Germinal center (tissue), 1 donor: ENCODE measurements at places on chromosomes 6 and 20.
A peak's percentile ranks its signal among the peaks of the same experiment; 100 is the strongest.

DNA sequence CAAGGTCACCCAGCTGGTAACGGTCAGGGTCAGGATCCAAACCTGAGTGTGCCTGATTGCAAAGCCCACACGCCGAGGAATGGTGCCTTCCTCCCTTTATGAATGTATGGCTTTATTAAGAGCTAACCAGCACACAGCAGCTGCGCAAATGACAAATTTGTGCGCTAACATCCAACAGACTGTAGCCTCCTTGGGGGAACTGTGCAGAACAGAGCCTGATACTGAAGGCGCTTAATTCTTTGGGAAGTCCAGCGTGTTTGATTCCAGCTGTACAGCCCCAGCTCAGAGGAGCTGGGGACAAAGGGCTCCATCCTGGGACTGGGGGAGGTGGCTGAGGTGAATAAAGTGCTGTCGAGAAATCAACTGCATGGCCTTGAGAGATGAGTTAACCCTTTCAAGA is 75.7 kb upstream of the JARID2 start:
- DNase-seq = no peak

GRCh38 chr6:82182756-82183155 is 64.8 kb downstream of the IBTK start:
- no peak for DNase-seq

GRCh38 chr6:71706523-71706922 is 179.8 kb upstream of the RIMS1 start:
- DNase-seq = no peak

- DNase-seq = no peak
Observed at GRCh38 chr6:167832497-167833395, 6.0 kb downstream of the AFDN start.

- no peak for DNase-seq
Observed at GRCh38 chr6:104017410-104018381, 842.0 kb downstream of the HACE1 start.

DNA sequence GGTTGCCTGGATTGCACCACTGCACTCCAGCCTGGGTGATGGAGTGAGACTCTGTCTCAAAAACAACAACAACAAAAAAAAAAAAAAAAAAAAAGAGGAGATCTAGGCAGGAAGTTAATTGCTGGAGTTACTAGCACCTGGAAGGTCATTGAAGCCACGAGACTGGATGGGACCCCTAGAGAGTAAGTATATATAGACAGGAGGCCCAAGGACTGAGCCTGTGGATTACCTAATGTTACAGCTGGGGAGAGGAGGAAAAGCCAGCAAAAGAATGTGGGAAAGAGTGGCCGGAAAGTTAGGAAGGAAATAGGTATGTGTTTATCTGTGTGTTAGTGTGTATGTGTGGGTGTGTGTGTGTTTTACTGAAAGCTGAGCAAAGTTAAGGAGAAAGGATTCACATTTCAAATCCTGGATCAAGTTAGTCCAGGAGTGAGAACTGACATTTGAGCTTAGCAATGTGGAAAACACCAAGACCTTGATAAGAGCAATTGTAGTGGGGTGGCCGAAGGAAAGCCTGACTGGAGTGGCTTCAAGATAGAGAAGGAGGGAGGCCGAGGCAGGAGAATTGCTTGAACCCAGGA is 38.4 kb downstream of the ANKRD6 start:
- DNase-seq = no peak

DNA sequence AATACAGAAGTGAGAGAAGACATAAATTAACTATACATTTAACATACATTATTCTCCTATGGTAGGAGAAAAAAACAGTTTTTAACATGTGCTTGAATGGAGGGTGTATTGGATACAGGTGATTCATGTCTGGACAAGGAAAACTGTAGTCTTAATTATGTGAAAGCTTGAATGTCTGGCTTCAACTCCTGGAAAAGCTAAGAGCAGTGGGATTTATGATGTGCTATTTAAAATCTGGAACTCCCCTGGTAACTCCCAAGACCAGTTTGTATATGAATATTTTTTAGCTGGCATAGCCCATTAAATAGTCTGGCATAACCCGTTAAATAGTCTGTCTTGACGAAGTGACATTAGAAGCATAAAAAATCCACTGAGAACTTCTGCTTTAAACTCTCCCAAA is 410.0 kb upstream of the PTCHD4 start:
- DNase-seq = no peak

DNA sequence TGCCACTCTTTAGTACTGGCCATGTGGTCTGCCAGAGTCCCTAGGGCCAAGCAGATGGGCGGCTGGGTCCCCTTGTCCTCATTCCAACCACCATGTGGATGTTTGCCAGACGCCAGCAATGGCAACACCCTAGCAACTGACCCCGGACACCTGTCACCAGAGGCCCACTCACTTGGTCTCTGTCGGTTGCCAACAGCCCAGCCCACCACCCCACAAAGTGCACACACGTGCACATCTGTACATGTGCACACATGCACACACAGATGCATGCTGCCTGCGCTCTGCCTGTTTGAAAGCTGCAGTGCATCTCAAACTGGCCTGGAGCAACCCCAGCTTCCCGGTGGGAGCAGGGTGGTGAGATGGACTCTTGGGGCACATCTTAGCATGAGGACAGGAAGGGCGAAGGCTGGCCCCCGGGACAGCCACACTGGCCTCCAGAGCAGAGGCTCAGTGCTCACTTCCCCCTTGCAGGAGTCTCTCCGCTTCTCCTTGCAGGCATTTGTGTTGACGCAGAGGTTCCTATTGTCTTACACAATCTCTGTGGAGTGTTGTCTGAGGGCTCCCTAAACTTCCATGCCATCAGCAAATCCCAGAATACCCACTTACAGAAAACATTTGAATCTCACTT is 54.0 kb downstream of the PSMG4 start:
- no peak for DNase-seq

GRCh38 chr6:20791944-20792343 is 257.7 kb downstream of the CDKAL1 start:
- no peak for DNase-seq

DNA sequence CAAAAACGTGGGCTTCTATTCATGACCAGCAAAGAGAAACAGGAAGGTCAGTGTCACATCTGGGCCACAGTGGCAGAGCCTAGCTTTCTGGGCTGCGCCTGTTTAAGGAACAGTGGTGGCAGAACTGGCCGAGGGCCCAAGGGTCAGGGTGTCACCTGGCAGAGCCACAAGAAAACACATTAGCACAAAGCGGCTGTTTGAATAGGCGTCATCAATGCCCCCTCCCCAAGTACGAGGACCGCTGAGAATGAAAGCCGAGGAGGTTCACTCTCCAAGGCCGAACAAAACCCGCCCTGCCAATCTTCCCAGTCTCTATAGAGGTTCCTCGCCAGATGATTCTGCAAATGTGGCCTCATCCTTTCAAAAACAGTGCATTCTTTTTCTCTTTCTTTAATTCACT is 125.2 kb upstream of the TRAF3IP2 start:
- DNase-seq = no peak

GRCh38 chr6:27159725-27160124 is 87.8 kb upstream of the PRSS16 start:
- no peak for DNase-seq

DNA sequence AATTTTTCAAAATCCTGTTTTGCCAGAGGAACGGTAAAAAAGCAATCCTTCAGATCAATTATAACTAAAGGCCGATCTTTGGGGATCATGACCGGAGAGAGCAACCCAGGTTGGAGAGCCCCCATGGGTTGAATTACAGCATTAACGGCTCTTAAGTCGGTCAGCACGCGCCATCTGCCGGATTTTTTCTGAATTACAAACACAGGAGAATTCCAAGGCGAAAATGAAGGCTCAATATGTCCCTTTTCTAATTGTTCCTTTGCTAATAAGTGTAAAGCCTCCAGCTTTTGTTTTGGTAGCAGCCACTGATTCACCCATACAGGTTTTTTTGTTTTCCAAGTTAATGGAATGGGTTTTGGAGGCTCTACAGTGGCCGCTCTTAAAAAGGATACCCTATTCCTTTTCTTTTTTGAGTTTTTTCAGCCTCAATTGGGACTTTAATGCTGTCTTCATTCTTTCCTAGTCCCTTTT is 16.9 kb upstream of the PTCRA start:
- peak; percentile 26 for DNase-seq

- DNase-seq = no peak
Observed at GRCh38 chr6:41150671-41151070, 3.5 kb downstream of the TREML1 start.

DNA sequence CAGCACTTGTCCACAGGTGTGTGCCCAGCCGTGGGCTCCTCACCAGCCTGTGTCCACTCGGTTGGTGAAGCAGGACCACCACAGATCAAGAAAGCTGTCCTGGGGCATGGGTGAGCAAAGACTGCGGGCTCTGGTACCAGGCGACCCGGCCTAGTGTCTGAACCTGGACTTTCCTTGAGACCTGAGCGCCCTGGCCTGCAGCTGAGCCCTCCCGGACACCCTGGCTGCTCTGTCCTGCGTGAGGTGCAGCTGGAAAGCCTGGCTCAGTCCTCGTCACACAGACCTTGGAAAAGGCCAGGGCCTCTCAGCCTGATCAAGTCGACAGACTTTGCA is 201.2 kb upstream of the THBS2 start:
- no peak for DNase-seq

DNA sequence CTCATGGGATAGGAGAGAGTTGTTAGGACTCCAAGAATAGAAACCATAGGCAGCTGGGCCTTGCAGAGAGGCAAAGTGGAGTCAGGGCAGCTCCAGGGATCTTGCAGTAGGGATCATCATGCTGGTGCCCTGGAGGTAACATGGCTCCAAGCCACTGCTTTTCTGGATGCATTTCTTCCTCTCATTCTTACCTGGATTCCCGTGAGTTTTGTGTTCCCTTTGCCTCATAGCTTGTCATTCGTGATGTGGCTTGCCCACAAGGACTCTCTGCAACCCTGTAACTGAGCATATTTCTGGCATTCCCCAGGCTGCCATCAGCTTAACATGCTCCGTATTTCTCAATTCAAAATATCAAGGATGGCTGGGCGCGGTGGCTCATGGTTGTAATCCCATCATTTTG is 5.3 kb downstream of the NHLRC1 start:
- no peak for DNase-seq

- no peak for DNase-seq
Observed at GRCh38 chr6:169250660-169251059, 3.0 kb downstream of the THBS2 start.

GRCh38 chr6:109071125-109071917 is 23.3 kb downstream of the SESN1 start:
- DNase-seq = no peak

- no peak for DNase-seq
Observed at GRCh38 chr20:45318948-45319347, 10.8 kb upstream of the MATN4 start.

DNA sequence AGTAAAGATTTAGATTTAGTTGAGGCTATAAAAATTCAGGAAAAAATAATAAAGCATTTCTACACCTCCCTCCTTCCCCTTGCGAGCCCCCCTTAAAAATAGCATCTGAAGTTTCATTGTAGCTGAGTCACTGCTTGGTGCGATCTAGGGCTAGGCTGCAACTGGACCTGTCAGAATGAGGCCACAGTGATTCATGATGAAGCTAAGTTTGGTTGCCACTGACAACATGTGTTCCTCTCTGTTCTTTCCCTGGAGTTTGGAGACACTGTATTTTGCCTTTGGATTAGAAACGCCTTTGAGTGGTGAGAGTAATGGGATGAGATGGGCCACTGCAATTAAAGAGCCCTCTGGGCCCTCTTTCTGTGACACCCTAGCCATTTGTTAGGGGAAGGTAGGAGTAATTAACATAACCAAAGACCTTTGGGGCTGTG is 334.1 kb downstream of the NRN1 start:
- no peak for DNase-seq

DNA sequence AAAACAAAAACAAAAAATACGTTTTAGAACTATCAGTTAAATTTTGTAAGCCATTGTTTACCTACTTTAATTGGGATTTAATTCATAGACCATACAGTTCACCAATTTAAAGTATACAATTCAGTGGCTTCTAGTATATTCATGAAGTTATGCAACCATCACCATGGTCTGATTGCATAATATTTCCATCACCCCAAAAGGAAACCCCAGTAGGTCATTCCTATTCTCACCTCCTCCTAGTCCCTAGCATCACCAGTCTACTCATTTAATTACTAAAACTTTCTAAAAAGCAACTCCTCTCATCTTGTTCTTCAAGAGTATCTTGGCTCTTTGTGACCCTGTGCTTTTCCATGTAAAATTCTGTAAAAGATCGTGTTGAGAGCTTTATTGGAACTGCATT is 60.2 kb downstream of the ASXL1 start:
- no peak for DNase-seq

DNA sequence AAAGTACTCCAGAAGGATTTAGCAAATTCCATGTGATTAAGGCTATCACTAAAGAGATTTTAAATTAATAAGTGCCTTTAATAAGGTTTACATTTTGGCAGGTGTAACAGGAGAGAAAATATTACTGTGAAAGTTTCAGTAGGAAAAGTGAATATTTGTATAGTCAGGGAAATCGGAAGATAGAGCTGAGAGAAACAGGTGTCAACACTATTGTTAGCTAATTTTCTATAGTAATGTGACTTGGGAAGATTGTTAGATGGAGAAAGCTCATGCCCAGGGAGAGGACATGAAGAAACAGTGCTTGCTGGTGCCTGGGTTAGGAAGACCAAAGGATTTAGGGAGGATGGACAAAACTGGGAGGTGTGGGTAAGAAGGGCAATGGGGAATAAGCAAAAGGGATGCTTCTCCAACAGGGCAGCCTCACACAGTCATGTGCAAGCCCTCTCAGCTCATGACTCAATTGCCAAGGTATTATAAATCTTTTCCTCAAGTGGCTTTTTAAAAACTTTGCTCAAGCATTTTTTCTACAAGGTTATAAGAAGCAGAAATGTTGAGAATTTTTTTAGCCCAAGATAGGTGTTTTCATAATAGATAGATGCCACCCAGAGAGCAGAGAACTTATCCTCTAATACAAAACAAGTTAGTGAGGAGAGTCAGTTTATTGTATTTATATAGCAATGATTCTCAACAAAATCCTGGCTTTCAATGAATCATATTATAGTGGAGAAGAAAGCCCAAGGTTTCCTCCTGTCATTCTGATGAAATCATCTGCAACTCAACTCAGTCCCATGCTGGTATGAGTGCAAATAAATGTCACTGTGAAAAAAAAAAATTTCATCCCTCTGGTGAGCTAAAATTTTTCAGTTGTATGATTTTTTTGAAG is 325.2 kb upstream of the NT5E start:
- no peak for DNase-seq

DNA sequence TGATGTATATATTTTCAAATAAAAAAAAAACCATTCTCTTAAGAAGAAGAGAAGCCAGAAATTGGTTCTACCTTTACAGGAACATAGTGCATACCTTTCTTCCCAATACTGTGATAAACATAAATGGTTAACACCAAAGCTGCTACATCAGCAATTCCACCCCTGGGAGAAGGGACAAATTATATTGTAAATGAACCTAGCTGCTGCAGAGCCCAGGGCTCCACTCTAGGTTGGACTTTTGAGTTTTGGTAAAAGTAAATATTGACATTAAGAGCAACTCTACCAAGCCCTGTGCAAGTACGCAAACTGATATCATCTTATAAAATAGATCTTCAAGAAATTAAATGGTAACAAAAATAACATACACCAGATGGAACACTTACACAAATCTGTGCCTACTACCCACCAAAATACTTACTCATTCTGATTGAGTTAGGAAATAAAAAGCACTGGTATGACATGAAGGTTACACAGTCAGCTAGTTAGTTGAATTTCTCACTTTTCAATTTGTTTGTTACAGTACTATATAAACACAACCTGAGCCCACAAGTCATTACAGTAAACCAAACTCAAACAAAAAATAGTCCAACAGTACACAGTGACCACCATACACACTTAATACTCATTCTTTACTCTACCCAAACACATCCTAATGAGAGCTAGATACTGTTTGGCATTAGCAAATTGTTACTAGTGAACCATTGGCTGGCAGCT is 223.3 kb upstream of the HEY2 start:
- DNase-seq = no peak

- peak; percentile 61 for DNase-seq
Observed at GRCh38 chr20:2521369-2522305, 12.9 kb upstream of the ZNF343 start.
